Fibroblast of the aortic adventitia (primary cell): ENCODE measurements at places on chromosomes 12 and 14. TPM values are rescaled to one million over a fixed set of nuclear protein-coding genes. Genes with fewer than 3 reads are reported as not detected.

Gene TSPAN19
- total RNA-seq = 1.7 TPM in 1 of 2 replicates, not detected in the other

Gene DCN
- 1,482 and 2,298 TPM in 2 replicates for total RNA-seq

Gene OAS2
- total RNA-seq = 2.0 and 3.7 TPM in 2 replicates

Gene EDDM3A
- not detected in 2 replicates for total RNA-seq

Gene SPATS2
- 25.1 and 34.1 TPM in 2 replicates for total RNA-seq

Gene LYZ
- not detected in 2 replicates for total RNA-seq

Gene GIT2
- total RNA-seq = 23.6 and 50.8 TPM in 2 replicates

Gene CLBA1
- total RNA-seq = 2.8 and 8.0 TPM in 2 replicates

Gene SYNDIG1L
- not detected in 2 replicates for total RNA-seq

Gene PTPN6
- total RNA-seq = not detected in 2 replicates
